Lower lobe of right lung (tissue), 2 donors: ENCODE measurements at places on chromosomes 16 and 17.

DNA sequence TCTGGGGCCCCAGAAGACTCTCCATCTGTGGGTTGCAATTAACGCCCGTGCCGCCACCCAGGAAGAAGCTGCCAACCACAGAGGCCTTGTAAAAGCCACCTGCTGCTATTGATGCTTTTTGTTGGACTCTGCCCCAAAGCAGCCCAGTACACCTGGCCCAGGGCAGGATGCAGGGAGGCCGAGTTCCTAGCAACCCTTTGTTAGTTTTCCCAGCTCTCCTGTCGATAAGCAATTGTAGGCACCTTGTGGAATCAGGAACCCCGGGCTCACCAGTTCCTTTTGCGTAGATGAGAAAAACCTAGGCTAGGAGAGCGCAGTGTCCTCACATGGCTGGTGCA lies 103.3 kb downstream of the ABCC6 start:
- DNase-seq, result no peak

GRCh38 chr17:48878920-48879898 lies 13.4 kb upstream of the ATP5MC1 start:
- no peak for DNase-seq

GRCh38 chr17:68740555-68741447 lies 139.6 kb upstream of the FAM20A start:
- DNase-seq, result no peak

DNA sequence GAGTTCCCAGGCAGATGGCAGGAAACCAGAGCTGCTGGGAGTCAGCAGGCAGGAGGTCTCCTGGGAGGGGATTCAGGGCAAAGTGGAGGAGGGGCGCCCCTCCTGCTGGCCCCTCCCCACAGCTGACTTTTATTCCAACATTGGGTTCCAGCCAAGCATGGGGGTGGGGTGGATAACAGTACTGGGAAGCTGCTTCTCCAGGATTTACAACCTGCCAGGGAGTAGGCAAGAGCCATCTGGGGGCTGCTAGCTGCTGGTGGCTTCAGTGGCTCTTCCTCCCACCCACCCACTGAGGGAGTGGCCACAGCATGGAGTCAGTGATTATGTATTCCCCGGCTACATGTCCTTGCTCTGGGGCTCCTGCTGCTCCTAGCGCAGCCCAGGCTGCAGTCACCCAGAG lies 36.8 kb downstream of the TMEM132E start:
- DNase-seq, result no peak

DNA sequence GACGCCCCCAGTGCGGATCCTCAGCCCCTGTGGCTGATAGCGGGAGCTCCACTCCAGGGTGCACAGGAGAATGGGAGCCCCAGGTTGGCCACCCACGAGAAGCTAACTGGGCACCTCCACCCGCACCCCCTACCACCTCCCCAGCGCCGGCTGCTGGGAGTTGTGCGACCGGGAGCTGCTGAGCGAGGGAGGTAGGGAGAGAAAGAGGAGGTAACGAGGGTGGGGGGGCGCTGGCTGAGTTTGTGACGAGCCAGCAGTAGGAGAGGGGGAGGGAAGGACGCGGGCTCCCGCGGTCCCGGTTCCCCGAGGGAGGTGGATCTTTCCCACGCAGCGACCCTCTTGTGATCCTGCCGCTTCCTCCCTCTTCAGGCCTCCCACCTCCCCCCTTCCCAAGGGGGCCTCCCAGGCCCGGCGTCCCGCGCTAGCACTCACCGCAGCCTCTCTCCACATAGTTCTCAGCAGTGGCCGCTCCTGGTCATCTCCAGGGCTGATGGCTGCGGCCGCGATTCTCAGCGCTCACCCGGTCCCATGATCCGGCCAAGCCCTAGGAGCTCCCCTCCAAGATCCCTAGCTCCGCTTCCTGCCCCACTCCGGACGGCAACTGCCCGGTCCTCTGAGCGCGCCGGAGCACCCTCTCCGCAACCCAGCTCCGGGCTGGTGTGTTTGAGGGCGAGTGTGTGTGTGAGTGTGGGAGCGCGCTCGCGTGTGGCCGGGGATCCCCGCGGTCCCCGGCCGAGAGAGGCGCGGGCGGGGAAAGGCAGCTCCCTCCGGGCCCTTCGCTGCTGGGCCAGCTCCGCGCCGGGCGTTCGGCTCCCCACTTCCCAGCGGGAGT lies at the start of gene GRIN2A:
Gene GRIN2A, minus strand, starts transcription at position 207 of the 832 bp plus-strand sequence. CDS start 2,017 bp downstream, outside the sequence.
- DNase-seq, result no peak
